ENCODE measurements at places on chromosomes 2 and 18.

- DNase-seq, result peak; percentile 85
Observed at GRCh38 chr2:159497256-159497655, 119.1 kb downstream of the BAZ2B start.

GRCh38 chr2:124035001-124035400 is 9.9 kb downstream of the CNTNAP5 start:
- DNase-seq, result no peak

GRCh38 chr2:29459445-29460179 is 344.4 kb downstream of the CLIP4 start:
- DNase-seq, result no peak

DNA sequence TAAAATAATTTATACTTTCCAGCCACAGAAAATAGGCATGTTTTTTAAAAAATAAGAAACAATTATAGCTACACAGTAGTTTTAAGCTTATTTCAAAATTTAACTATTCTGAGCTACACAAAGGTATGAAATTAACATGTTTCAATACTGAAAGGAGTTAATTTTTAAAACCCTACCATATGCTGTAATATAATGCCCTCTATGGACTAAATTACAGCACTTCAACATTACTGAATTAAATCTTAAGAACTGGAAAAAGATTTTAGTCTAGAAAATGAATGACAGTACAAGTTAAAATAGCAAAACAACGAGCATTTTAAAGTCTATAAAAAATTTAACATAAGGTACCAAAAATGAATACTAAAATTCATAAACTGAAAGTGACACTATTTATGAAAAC is 36.3 kb downstream of the RTN4 start:
- DNase-seq, result no peak

- DNase-seq, result no peak
Observed at GRCh38 chr2:197513915-197514314, 2.0 kb upstream of the MOB4 start.

DNA sequence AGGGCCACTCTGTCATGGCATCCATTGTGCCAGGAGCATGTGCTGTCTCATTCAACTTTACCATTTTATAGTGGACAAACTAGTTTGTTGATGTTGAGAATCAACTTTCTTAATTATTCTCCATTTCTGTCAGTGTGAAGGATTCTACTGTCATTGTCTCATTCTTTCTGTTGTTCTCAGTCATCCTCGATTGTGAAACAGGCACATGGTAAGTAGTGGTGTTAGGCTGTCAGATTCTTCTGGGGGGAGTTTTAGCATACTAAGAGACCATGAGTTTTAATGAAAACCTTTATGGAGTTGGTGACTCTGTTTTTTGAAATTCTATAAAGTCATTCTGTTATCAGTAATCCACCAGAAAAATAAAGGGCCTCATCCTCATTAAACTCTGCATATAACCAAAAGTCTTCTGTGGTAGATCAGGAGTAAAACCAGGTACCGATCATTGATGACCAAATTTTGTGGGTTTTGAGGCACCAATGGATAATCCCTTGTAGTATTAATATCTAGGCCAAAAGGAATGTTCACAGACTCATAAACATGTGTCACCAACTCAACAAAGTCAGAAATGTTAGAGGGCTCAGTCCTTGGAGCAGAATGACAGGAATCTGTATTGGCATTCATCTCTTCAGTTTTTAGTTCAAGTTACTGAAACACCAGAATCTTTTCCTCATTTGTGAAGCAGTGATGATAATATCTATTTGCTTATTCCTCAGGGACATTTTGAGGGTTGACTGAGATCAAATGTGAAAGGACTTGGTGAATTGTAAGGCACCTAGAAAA is 73.2 kb downstream of the CERS6 start:
- no peak for DNase-seq

- no peak for DNase-seq
Observed at GRCh38 chr2:240640939-240641338, 15.7 kb downstream of the GPR35 start.

GRCh38 chr2:130336150-130336876 is 6.4 kb upstream of the IMP4 start:
- no peak for DNase-seq

GRCh38 chr2:85049236-85049635 is 78.3 kb downstream of the KCMF1 start:
- no peak for DNase-seq

- no peak for DNase-seq
Observed at GRCh38 chr2:149427387-149427786, 97.0 kb downstream of the LYPD6 start.

DNA sequence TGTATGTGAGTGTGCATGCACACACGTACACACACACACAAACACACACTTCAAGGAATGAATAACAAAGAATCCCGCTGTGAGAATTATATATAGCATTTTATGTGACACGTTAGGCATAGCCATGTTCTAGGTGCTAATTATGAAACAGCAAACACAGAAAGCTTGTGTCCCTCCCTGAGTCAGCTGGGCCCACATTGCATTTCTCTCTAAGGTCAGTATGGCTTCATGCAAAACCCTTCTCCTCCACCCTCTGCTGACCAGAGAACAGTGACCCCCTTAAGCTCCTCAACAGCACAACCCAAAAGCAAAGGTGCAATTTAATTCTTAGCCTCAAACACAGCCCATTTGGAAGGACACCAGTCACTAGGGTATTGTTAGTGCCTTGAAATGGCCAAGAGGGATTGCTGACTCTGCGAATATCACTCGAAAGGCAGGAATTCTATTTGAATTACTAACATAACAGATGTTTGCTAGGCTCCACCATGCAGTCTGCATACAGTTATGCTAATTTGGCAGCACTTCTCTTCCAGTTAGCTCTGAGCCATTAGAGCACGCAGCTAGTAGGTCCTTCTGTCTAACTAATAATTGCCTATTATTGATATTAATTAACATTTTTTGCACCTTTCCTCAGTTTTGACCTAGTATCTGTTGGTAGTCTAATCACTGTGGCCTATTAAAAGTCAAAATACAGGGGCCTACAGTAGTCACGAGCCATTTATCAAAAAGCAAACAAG is 149.0 kb downstream of the LNPK start:
- no peak for DNase-seq

GRCh38 chr2:138630164-138630563 is 128.6 kb downstream of the SPOPL start:
- no peak for DNase-seq

DNA sequence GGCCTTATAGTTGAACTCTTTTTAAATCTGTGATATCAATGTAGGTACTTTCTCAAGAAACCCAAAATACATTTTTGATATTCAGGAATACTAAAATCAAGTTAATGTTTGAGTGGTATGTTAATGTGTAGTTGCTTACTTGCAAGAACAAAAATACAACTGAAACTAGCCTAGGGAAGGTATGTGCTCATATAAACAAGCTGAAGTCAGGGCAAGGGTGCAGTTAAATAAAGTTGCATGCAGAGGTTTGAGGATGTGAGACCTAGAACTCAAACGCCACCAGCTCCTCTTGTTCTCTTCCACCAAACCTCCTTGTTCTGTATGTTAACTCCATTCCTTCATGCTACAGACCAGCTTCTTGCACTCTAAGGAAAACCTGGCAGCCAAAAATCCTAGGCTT is 388.3 kb upstream of the SMIM21 start:
- no peak for DNase-seq

GRCh38 chr2:64602436-64602835 is 51.3 kb downstream of the SERTAD2 start:
- no peak for DNase-seq

GRCh38 chr2:239138610-239139009 is 262.2 kb downstream of the HDAC4 start:
- DNase-seq, result no peak

GRCh38 chr2:74474899-74475298 is 2.4 kb upstream of the MRPL53 start:
- no peak for DNase-seq

DNA sequence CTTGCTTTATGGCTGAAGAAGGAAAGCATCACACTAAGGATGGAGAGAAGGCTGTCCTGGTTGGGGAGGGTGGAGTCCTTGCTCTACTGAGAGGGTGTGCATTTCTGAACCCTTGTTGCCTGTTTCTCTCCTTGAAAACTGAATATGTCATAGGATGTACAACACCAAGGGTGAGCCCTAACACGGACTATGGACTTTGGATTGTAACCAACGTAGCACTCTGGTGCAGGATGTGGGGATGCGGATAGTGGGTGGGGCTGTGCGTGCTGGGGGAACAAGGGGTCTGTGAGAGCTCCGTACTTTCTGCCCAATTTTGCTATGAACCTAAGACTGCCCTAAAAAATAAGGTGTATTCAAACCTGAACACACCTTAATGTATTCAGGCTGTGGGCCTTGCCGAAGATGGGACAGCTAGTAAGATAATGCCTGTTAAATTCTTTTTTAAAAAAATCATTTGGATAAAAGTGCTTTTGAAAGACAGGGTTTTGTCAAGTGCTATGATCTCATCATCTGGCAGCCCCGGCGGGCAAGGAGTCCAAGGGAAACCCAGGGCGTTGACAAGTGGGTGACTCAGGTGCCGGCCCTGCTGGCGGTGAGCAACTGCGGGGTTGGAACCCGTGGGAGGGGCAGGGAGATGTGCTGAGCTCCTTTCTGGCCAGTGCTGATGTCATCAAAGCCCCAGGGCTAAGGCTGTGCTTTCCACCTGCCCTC is 54.0 kb downstream of the GATA6 start:
- peak; percentile 83 for DNase-seq

DNA sequence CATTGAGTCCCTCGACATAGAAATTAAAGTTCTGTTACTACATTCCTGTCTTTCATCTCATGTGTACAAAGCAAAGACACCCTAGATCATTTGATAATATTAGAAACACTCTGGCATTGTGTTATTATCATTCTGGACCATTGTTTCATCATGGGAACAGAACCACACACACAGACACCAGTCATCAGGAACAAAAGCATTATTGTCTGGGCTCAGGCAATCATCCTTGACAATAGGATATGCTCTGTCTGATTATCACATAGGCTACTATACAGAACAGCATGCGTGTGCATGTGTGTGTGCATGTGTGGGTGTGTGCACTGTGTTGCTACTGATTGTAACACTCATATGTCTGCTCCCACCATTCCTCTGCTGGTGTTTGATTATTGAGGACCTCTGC is 242.5 kb downstream of the SH3BP4 start:
- DNase-seq, result no peak

DNA sequence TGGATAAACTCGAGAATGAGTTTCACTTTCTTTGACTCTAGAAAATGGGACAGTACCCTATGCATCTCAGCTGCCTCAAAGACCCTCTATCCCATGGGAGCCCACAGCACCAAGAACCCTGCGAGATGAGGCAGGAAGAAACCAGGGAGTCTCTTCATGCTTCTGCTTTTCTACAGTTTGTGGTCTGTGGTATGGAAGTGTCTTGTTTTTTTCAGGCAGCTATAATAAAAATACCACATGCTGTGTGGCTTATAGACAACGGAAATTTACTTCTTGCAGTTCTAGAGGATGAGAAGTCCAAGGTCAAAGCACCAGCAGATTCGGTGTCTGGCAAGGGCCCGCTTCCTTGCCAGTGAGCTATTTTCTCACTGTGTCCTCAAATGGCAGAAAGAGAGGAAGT is 257.9 kb downstream of the SUCLG1 start:
- no peak for DNase-seq

GRCh38 chr18:75222407-75222806 is 11.8 kb downstream of the TSHZ1 start:
- DNase-seq, result no peak

DNA sequence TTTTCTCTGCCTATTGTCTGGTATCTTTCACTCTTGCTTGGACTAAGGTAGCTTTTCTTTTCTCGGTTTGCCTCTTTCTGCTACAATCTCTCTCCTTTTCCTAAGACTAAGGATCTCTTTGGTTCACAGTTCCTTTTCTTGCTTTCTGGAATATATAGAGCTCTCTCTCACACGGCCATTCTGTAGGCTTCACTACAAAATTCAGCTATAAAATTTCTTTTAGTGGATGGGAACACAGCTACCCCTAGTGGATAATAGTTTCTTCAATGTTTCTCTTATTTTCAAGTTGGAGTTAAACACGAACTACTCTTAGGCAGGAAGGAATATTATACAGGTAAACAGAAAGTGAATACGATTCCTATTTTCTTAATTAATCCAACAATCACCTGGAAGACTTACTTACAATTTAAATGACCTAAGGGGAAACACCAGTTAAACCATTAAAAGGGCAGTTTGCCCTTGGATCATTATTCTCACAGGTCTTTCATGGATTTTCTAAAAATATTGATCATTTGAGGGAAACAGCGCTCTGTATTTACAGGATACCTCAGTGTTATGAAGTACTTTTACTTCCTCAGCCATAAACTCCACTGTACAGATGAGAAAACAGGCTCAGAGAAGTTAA is 140.5 kb downstream of the LRP2 start:
- DNase-seq, result no peak

- no peak for DNase-seq
Observed at GRCh38 chr18:13496691-13497281, 229.6 kb downstream of the FAM210A start.

DNA sequence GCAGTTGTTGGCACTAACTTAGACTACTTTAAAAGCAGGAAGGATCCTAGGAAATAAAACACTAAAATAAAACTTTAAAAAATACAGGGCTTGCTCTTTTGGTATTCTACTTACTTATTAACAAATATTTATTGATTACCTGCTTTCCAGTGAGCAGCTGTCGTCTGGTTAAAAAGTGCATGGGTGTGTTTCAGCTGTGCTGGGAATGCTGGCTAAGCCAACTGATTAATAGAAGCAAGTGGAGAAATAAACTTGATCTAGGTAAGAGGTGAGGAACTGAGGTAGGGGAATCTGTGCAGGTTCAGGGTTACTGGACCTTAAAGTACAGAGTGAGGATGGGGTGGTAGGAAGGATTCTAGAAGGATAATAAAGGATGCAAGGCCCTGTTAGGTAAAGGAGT is 110.8 kb downstream of the SPTBN1 start:
- no peak for DNase-seq

DNA sequence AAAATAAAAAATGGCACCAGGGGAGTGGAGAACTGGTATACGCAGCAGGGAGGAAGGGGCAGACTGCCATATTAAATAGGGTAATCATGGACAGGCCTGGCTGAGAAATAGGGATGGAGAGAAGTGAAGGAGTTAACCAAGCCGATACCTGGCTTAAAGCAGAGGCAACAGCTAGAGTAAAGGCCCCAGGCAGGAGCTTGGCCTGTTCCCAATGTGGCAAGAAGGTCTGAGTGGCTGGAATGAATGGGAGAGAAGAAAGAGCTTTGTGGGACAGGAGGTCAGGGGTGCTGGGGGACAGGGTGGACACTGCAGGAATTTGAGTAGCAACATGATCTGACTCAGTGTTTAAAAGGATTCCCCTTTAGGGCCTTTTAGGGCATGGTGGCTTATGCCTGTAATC is 15.9 kb upstream of the AGFG1 start:
- no peak for DNase-seq

GRCh38 chr2:218125095-218125494 is 733 bp upstream of the CXCR2 start:
- no peak for DNase-seq

Measured in RCC 7860 (cell line).